Activated T-helper 2 cell treated with anti-CD3 and anti-CD28 coated beads, Interferon-gamma antibody, Interleukin-2, Interleukin-4, amounts not matched to agents 10 μg/mL and 5 μg/mL and 100 μg/mL, durations not matched to agents 14 hours and 24 hours and 36 hours (primary cell): ENCODE measurements at places on chromosomes 16 and 17. TPM values are rescaled to one million over a fixed set of nuclear protein-coding genes. Genes with fewer than 3 reads are reported as not detected.

PRSS53 gene
- 4.8 and 5.1 TPM in 2 replicates for total RNA-seq

GRIN2C gene
- 0.14 and 0.16 TPM in 2 replicates for total RNA-seq

AKAP1 gene
- 38.7 and 45.0 TPM in 2 replicates for total RNA-seq

PTX4 gene
- total RNA-seq, result not detected in 2 replicates

AHSP gene
- total RNA-seq, result not detected in 2 replicates

CARD14 gene
- total RNA-seq, result not detected in 2 replicates

NUBP2 gene
- 64.5 and 66.7 TPM in 2 replicates for total RNA-seq

CCL1 gene
- total RNA-seq, result 88.1 and 98.4 TPM in 2 replicates

CHST4 gene
- total RNA-seq, result 0.09 TPM in 1 of 2 replicates, not detected in the other

RASL10B gene
- 0.94 and 1.2 TPM in 2 replicates for total RNA-seq

PPY gene
- not detected in 2 replicates for total RNA-seq

GPR179 gene
- not detected in 2 replicates for total RNA-seq

CIITA gene
- 8.6 and 9.3 TPM in 2 replicates for total RNA-seq

PLXDC1 gene
- total RNA-seq, result 0.46 and 1.0 TPM in 2 replicates
